Fibroblast of upper back skin (primary cell): ENCODE measurements at places on chromosomes 12 and 14.

- DNase-seq = peak; percentile 79
Measured at GRCh38 chr12:15679151-15679550, 110.0 kb downstream of the EPS8 start.

GRCh38 chr12:66693901-66694513 lies 15.1 kb upstream of the GRIP1 start:
- DNase-seq = peak; percentile 79

DNA sequence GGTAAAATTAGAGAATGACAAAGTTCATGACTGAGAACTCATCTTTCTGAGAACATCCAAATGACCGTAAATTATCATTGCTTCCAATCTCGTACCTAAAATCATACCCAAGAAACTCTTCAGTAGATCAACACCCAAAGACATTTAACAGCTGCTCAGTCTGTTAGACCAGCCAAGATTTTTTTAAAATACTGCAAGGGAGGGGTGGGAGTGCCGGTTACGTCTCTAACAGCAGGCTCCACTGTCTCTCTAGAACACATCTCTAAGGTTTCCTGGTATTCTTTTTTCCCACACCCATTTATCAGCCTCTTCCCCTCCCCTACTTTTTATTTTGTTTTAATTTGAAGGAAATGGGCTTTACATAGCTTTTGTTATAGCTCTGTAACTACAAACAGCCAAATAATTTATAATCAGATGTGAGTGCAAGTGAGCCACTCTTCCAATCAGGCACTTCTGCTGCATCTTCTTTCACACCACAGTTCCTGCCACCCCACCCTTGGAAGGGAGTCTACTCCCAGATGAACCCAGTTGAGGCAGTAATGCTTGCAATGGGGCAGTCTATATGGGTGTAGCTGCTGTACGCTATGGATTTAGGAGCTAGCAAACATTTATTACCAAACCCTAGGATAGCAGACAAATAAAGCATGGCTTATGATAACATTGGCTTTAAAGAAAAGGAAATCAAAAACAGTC lies 21.9 kb downstream of the PTPRB start:
- no peak for DNase-seq

GRCh38 chr12:68109444-68110217 lies 49.9 kb downstream of the IFNG start:
- no peak for DNase-seq

- DNase-seq = no peak
Measured at GRCh38 chr12:113786107-113786506, 180.0 kb downstream of the RBM19 start.

- DNase-seq = peak; percentile 14
Measured at GRCh38 chr12:89939522-89940215, 231.0 kb upstream of the ATP2B1 start.

DNA sequence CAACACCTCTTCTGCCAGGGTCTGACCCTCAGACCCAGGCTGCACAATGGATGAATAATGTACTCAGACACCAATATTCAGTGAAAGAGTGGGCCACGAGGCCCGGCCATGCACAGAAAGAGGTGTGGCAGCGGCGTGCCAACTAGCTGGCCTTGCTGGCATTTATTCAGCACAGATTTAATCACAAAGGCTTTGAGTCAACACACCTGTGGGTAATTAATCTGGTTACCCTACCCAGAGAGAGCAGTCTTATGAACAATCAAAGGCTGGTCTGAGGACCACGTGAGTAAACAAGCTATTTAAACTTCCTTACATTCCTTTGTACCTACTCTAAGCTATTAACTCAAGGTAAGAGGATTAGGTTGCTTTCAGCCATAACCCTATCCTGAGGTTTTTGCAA lies 324.8 kb downstream of the C12orf50 start:
- DNase-seq = no peak

- DNase-seq = no peak
Measured at GRCh38 chr12:81136519-81136918, 58.6 kb downstream of the ACSS3 start.

DNA sequence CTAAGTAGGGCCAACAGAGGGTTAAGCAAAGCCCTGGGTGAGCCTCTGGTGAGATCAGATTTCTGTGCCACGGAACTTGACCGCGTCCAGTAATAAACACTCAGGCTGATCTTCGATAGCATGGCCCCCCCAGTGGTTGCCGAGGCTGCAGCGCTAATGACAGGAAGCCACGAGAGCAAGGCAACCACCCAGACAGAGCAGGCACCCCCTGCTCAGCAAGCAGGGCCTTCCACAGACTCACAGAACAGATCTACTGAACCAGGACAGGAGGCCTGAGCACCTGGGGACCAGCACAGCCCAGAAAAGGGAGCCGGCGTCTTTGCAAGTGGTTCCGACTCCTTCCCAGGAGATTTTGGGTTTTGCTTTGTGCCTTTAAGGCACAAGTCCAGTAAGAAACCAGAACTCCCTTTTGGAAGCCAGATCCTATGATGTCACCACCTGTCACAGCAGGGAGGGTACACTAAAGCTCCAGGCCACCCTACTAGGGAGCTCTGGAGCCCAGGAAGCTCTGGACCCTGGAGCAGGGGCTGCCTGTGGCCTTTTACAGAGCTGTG lies 42.3 kb downstream of the BCL11B start:
- peak; percentile 57 for DNase-seq

- DNase-seq = no peak
Measured at GRCh38 chr14:75411214-75411540, 16.6 kb upstream of the JDP2 start.

DNA sequence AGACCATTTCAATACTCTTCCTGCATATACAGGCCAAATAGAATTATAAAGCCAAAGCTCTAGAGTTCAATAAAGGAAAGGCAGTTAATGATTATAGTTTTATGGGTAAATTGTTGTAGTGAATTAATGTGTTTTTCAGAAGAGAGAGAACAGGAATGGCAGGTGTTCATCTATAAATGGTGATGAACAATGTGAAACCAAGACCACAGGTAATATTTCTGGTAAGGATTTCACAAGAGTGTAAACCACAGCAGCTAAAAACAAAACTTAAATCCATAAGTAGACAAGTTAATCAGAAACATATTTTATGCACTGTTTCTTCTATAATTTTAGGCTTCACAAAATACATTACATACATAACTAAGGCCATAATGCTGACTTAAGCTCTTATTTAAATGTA lies 204.4 kb downstream of the SYT1 start:
- DNase-seq = peak; percentile 16
